ENCODE measurements at places on chromosomes 5 and 9.

GRCh38 chr5:74641735-74642542 lies 1.4 kb upstream of the ENC1 start:
- DNase-seq: no peak

GRCh38 chr5:10424124-10424731 lies 17.5 kb upstream of the ROPN1L start:
- DNase-seq: no peak

GRCh38 chr9:6843742-6844141 lies 86.0 kb downstream of the KDM4C start:
- DNase-seq: no peak

DNA sequence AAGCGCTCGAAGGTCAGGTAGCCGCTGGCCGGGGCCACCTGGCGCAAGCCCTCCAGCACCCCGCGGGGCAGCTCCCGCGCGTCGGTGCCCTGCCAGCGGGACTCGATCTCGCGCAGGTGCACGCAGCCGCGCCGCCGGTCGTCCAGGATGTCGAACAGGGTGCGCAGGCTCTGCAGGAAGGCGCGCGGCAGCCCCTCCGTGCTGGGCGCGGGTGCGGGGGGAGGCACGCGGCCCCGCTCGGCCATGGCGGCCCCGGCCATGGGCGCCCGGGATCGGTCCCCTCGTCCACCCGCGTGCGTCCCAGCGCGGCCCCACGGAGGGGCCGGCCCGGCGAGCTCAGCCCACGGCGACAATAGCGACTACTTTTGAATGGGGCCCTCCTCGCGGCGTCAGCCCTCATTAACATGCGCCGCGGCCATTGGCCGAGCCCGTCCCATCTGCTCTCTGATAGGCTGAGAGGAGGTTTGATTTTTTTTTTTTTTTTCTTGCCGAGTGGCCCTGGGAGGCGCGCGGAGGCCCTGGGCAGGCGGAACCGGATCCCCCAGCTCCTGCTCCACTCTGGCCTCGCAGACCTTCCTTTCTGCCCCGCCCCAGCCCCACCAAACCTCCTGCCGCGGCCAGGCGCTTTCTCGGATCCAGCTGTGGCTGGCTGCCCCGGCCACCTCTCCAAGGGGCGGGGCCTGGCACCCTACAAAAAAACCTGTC lies at the start of gene SAPCD2:
Gene SAPCD2, minus strand, starts transcription at position 357 of the 705 bp plus-strand sequence. Its CDS starts 97 bp downstream, at position 260.
- DNase-seq: peak; percentile 73

- no peak for DNase-seq
Observed at GRCh38 chr5:160271396-160271795, 41.0 kb downstream of the CCNJL start.

DNA sequence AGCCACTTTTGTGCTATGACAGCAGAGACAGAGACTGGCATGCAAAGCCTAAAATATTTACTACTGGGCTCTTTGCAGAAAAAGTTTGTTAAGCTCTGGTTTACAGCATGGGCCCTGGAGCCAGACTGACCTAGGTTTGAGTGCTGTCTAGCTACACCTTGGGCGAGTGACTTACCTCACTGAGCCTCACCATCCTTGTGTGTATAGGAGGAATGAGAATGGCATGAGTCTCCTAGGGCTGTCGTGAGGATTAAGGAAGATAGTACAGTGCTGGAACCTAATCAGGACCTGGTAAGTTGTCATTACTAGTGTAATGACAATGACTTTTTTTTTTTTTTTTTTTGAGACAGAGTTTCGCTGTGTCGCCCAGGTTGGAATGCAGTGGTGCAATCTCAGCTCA lies 65.2 kb downstream of the MSX2 start:
- no peak for DNase-seq

DNA sequence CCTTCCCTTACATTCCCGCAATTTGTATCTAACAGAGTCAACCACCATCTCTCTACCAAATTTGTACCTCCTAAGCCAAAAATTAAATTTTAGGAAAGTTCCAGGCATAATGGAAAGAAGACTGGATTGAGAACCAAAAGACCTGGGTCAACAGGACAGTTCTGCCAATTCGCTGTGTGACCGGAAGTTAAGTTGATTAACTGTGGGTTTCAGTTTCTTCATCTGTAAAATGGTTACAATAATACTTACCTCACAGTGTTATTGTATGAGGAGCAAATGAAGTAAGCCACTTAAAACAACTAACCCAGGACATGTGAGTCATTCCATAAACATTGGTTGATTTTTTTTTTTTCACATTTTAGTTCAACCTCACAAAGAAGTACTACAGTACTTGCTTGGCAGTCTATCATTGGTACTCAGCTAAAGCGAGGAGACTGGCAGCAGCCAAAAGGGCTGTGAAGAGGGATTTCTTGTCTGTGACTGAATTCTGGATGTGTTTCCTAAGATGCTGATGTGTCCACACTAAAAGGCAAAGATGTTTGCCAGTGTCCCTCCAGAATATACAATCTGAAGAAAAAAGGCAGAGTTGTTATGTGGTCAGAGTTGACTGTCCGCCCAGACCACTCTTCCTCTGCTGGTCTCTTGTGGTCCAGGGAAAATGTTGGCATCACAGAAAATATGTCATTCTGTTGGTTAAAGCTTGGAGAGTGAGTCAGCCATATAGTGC lies 198.6 kb downstream of the TLE1 start:
- DNase-seq: no peak

- DNase-seq: no peak
Observed at GRCh38 chr5:116626272-116626723, 51.7 kb upstream of the SEMA6A start.

DNA sequence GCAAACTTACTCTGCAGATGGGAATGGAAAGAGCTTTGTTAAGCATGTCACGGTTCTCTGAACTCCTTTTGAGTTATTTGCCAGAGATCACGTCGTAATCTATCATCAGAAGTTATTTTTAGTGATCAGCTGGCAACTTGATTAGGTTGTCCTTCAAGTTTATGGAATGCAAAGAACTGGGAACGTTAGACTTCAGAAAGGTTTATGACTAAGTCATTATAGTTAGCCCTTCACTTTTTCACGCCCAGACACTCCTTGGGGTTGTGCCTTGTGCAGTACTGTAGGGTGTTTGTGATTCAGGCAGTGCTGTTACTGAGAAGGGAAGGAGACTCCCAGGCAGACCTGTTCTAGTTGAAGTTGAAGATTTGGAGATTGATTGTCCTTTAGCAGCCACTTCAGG lies 26.8 kb upstream of the PHF2 start:
- no peak for DNase-seq

DNA sequence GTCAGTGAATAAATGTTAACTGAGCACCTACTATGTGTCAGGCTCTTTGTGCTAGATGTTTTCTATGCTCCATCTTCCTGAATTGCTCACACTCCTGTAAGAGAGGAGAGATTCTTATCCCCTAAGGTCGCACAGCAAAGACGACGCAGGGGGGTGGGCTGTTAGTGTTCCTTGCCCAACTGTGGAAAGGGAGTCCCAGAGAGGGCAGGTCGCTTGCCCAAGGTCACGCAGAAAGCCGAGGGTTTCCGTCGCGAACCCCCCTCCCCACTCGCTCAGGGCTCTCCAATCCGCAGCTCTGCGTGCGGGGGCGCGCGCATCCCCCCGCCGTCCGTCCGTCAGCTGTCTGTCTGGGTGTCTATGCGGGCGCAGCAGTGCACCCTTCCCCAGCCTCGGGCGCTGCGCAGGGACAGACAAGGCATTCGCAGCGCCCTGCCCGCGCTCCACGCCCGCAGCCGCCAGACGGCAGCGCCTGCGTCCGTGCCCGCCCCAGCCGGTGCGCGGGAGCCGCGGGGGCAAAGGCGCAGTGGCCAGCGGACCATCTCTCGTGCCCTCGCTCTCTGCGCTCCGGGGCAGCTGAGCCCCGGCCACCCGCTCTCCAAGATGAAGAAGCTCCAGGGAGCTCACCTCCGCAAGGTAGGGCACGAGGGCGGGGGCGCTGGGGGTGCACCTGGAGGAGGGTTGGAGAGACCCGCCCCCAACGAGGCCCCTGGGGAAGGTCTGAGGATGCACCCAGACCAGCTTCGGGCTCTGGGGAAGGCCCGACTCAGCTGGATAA lies at the start of gene SLC6A7:
Gene SLC6A7, plus strand, starts transcription at position 335 of the 775 bp plus-strand sequence. Its CDS starts 266 bp downstream, at position 601.
- no peak for DNase-seq

GRCh38 chr5:125269926-125270325 lies 523.5 kb upstream of the ZNF608 start:
- DNase-seq: no peak

GRCh38 chr9:137318602-137319001 lies 16.5 kb upstream of the NRARP start:
- no peak for DNase-seq

DNA sequence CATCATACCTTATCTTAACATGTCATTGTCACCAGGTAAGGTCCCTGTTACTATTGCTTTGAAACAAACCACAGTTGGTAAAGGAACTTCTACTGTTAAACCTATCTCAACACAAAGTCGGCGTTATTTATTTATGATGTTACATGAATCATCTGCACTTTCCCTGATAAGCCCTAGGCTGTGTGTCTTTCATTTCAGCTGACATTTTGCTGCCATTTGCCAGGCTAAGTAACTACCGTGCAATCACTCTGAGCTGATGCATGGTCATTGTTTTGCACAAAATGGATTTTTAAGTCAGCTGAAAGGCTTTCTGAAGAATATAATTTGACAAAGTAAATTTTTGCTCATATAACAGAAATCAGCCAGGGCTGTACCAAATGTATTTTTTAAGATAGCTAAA lies 546.5 kb downstream of the ZNF608 start:
- DNase-seq: no peak

GRCh38 chr5:29016067-29016466 lies 1977.7 kb upstream of the CDH9 start:
- no peak for DNase-seq

DNA sequence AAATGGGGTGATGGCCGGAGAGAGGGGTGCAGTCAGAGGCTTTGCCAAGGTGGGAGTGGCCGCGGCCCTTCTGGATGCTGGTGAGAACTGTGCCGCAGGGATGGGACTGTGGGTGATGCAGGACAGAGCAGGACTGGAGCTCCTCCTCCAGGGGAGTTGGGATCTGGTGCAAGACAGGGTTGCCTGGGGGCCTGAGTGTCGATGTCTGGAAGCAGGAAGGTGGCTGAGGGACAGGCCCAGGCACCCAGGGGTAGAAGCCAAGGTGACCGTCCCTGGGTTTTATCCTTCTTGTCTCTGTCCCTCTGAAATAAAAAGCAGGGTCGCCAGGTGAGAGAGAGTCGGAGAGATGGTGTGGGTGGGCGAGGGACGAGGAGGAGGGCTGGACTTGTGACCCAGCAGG lies 89.1 kb upstream of the IER5L start:
- DNase-seq: no peak

- DNase-seq: no peak
Observed at GRCh38 chr9:137069508-137070091, 757 bp downstream of the SAPCD2 start.

GRCh38 chr5:80251636-80252035 lies 4.2 kb downstream of the SERINC5 start:
- no peak for DNase-seq

- no peak for DNase-seq
Observed at GRCh38 chr9:121566481-121567465, 67.1 kb upstream of the GGTA1 start.

GRCh38 chr5:14284392-14285148 lies 141.4 kb downstream of the TRIO start:
- no peak for DNase-seq

- no peak for DNase-seq
Observed at GRCh38 chr5:58918021-58918729, 335.3 kb downstream of the RAB3C start.

DNA sequence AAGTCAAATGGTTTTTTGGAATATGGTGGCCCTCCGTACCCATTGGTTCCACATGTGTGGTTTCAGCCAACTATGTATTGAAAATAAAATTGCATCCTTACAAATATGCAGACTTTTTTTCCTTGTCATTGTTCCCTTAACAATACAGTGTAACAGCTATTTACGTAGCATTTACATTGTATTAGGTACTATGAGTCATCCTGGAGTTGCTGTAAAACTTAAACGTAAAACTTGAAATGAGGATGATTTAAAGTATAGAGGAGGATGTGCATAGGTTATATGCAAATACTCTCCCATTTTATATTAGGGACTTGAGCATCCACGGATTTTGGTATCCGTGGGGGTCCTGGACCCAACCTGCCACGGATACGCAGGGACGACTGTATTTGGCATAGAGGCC lies 16.3 kb downstream of the SDHA start:
- DNase-seq: no peak

DNA sequence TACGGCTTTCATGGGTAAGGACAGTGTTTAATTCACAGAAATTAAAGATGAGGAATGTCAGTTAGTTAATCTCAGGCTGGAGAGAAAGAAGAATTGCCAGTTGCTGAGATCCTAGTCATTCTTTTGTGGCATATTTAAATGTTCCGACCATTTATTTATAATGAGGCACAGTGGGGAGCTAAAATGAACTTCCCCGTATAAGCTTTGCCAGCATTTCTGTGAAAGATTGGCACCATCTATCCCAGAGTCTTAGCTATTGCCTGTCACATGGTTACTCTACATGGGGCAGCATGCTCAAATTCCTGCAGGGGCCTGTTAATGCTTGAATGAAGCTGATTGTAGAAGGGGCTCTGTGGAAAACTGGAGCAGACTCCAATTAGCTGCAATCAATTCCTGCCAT lies 314.1 kb downstream of the PRELID2 start:
- DNase-seq: no peak

DNA sequence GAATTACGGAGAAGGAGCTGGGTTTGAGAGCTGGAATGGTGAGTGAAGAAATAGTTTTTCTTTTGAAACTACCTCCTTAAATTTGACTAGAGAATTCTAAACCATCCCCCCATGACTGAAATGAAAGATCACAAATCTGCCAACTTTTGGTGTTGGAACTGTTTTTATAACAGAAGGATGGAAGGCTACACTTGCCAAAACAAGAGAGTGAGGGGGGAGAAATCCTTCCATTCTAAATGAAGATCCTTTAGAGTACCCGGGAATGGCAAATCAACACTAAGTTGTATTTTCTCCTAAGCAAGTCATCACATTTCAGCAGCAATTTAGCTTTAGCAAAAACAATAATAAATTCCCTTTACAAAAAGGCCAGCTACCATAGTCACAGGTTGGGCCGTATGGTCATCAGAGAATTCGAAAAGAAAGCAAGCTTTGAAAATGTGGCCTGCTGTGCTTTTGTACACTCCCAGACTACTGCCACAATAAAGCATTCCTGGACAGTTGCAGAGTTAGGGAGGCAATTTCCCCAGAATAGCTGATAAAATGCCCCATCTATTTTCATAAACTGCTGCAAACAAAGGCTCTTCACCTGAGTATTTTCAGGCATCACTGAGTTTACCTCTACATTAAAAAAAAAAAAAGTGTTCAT lies 25.0 kb upstream of the FREM1 start:
- no peak for DNase-seq

Data from stimulated activated CD8-positive, alpha-beta memory T cell treated with anti-CD3 and anti-CD28 coated beads, Interleukin-15, amount 100 ng/mL, for 48 hours (primary cell).